ENCODE measurements at places on chromosomes 3 and 15.

DNA sequence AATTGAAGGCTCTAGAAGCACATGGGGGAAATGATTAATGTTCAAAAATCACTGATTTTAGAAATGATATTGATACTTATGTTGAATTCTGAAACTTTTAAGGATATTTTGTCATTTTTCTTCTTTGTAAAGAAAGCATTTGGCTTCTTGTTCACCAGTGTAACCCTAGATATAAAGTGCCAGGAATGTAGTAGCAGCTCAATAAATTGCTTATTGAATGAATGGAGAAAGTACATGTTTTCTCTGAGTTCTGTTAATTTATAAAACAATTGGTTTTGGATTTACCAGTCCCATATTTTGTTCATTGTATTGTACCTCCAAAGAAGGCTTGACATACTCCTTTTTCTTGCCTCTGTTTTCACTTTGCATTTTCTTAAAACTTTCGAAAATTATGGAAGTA lies 2.4 kb downstream of the PLCL2 start:
- no peak for DNase-seq

DNA sequence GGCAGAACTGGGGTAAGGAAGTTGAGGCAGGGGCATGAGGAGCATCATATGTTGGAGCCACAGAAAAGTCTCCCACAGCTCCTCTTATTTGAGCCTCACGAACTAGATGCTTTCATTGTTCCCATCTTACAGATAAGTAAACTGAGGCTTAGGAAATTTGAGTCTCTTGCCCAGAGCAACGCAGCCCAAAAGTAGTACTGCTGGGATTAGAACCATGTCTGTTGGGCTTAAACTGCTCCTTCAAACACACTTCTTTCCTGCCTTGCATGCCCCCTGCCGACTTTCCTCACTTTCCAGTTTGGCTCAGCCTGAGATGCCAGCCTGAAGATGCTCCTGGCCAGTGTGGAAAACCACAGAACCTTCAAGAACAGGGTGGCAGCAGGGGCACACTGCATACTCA lies 43.1 kb upstream of the SLC6A6 start:
- DNase-seq, result no peak

DNA sequence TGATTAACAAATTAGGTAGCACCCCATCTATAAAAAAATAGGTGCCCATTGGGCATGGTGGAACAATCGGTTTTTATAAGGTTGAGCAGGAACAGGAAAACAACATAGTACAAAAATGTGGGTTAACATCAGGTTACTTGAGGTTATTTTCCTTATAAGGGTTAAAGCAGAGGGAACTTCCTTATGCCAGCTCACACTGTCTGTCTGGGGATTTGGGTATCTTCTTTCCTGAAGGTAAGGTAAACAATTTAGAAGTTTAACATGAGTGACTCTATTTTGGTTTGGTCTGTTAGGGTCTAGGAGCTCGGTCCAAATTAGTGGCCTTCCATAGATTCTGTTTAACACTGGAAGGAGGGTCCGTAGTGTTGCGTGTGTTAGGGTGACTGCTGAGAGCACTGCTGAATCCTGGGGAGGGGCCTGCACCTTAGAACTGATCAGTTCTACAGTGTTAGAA lies 14.7 kb downstream of the CHD2 start:
- DNase-seq, result no peak

DNA sequence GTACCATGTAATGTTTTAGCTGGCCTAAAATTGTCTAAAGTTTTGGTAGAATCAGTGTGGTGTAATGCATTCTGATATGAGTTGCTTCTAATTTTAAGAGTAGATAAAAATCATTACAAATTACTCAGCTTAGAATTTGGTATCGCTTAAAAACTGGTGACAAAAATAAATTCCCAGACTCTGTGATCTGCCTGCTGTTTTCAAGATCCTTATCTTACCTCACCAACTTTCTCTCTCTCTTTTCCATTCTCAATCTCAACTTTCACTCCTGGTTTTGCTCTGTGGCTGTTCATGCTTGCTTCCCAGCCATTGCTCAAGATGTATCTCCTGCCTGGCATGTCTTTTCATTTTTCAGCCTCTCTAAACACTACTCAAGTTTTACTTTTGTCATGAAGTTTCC lies 45.7 kb downstream of the TCF12 start:
- DNase-seq, result no peak

DNA sequence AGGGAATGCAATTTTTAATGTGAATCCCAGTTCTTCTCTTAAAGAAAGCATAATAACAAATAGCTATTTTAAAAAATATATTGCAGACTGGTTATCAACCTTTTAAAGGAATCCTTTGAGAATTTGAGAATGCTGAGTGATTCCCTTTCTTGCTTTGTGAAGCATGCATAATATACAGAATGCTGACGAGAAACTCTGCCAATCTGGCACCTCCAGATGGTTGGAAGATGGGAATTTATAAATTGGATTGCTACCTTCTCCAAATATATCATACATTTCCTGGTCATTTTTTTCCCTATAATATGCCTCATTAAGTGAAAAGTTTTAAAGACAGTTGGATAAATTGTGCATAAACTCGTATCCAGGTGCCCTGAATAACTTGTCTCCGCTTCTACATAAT lies 333.9 kb upstream of the ARPP21 start:
- DNase-seq, result no peak

GRCh38 chr3:177441276-177441812 lies 244.1 kb upstream of the TBL1XR1 start:
- DNase-seq, result no peak

GRCh38 chr15:98873441-98874218 lies 134.0 kb downstream of the PGPEP1L start:
- no peak for DNase-seq

- no peak for DNase-seq
Measured at GRCh38 chr3:185613016-185613415, 26.9 kb downstream of the SENP2 start.

DNA sequence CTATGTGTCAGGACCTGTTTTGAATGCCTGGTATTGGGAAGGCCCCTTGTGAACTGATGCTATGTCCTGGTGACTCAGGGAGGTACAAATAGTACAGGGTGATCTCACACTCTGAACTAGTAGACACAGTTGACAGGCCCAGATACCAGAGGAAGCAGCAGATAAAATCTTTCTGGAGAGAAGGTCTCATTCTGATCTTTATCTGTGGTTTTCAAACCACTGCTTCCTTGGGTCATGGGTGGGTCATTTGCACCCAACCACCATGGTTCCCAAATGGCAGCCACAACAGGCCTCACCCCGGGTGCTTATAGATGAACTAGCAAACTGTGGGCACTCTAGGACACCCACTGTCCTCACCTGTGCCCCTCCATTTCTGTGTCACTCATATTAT lies 43.4 kb downstream of the PXYLP1 start:
- no peak for DNase-seq

GRCh38 chr3:19455546-19455945 lies 307.2 kb downstream of the KCNH8 start:
- no peak for DNase-seq

- no peak for DNase-seq
Measured at GRCh38 chr3:89107461-89108290, at the start of gene EPHA3. Gene EPHA3 (plus strand): TSS chr3:89107621. CDS start chr3:89107749, 128 bp downstream.

GRCh38 chr15:62752657-62753517 lies 289.7 kb upstream of the TPM1 start:
- no peak for DNase-seq

DNA sequence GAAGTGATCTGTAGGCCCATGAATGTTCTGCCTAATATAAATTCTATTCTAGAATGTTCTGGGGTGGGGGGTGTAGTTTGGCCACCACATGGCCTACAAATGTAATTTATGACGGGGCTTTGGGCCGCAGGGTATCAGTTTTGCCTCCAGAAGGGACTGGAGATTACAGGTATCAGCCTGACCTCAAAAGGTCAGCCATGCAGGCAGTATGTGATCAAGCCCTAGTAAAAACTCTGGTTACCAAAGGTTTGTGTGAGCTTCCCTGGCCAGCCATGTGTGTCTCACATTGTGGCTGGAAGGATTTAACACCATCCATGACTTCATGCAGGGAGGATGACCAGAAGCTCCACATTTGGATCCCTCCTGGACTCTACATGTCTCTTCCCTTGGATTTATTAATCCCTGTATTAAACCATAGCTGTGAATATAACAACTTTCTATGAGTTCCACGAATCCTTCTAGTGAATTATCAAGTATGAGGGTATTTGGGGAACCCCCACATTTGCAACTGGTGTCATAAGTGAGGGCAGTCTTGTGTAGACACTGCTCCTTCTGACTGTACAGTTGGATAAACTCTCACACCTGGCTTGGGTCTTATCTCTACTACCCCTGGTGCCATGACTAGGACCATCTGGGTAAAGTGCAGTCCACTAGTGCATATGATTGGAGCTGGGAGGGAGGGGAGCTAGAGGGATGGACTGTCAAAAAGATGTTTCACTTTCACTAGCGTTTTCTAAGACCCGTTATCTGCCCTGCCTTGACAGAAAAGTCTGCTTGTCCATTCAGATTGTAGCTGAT lies 50.0 kb upstream of the RFX7 start:
- DNase-seq, result no peak

DNA sequence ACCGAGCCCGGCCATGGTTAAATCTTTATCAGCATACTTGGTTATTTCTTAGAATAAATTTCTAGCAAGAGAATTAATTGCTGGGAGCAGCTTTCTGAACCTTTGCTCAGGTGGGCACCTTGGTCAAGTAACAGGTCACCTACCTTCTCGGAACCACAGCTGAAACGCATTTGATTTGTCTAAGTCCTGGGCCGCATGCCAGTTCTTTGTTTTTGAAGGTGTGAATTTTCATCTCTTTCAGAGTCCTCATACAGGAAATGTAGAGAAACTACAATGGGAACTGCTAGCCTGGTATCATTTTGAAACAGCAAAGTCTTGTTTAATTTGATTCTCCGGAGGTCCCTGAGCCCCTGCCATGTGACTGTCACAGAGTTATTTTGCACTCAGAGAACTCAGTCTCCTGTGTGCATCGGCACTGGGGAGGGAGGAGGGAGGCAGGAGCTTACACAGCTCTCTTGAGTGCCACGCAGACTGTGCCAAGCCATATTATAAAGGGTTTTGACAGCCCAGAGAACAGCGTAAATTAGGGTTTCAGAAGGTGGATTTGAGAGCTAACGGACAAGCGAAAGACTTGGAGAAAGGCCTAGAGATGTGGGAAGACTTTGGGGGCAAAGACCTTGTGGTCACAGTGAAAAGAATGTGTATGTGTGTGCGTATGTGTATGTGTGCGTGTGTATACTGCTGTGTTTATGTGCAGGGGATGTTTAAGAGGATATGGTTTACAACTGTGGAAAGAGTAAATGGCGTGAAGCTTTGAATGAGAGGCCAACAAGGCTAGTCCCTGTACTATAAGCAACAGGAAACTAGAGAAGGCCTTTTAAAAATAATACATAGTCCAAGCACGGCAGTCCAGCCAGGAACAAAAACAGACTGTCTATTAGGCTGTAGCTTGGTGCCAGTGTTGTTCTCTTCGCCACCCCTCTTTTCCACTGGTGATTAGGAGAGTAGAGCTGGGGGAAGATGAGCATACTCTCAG lies 61.8 kb upstream of the ATP13A3 start:
- DNase-seq, result no peak

- DNase-seq, result no peak
Measured at GRCh38 chr15:48510976-48511375, 134.5 kb downstream of the FBN1 start.

- DNase-seq, result no peak
Measured at GRCh38 chr15:75644376-75644775, 3.3 kb upstream of the SNX33 start.
